ENCODE measurements at places on chromosomes 5 and 9. TPM values are rescaled to one million over a fixed set of nuclear protein-coding genes. Genes with fewer than 3 reads are reported as not detected.

The FAM120AOS gene
- 45.0 TPM for total RNA-seq

The SMARCA2 gene
- total RNA-seq = 147 TPM

The PCDHB3 gene
- 1.5 TPM for total RNA-seq

The LCN15 gene
- not detected for total RNA-seq

The CETN3 gene
- total RNA-seq = 22.5 TPM

GRCh38 chr5:107564931-107565372, 105.8 kb downstream of the EFNA5 start:
- no peak for DNase-seq
- H3K27ac ChIP-seq = no peak overlapping the region
- no peaks in the 10 kb centered on the region for H3K27me3 ChIP-seq
- no peak overlapping the region for H3K4me3 ChIP-seq
- no peaks in the 10 kb centered on the region for H3K36me3 ChIP-seq
- peaks cover 6% of the 10 kb centered on the region for H3K4me1 ChIP-seq

GRCh38 chr5:95895771-95896170, 65.9 kb downstream of the ELL2 start:
- no peak for DNase-seq
- H3K27me3 ChIP-seq = no peaks in the 10 kb centered on the region
- no peak overlapping the region for H3K4me3 ChIP-seq
- no peaks in the 10 kb centered on the region for H3K4me1 ChIP-seq
- no peak overlapping the region for H3K27ac ChIP-seq
- peaks cover 96% of the 10 kb centered on the region for H3K36me3 ChIP-seq

GRCh38 chr5:144173766-144174165, 3.1 kb downstream of the KCTD16 start:
- peaks cover 16% of the 10 kb centered on the region for H3K4me1 ChIP-seq
- no peak overlapping the region for H3K27ac ChIP-seq
- no peak for DNase-seq
- H3K27me3 ChIP-seq = no peaks in the 10 kb centered on the region
- H3K36me3 ChIP-seq = peaks cover 2% of the 10 kb centered on the region
- H3K4me3 ChIP-seq = no peak overlapping the region

DNA sequence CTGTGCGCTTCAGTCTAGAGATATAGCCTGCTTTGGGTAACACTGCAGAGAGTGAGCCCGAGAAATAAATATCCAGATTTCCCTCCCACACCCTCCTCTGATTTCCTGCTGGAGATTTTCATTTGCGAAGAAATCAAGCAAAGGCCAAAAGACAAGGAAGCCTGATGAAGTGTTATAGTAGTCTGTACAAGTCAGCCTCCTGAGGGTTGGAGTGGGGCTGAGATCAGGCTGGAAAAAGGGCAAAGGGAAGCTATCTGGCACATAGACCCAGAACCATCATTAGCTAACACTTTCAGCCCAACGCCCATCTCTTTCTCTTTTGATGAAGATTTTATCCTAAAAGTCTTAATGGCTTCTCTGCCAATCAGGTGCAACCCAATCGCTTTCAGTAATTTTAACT, 154.6 kb upstream of the SLC44A1 start:
- no peak overlapping the region for H3K27ac ChIP-seq
- no peaks in the 10 kb centered on the region for H3K36me3 ChIP-seq

All from lower lobe of right lung (tissue), 2 donors.